ENCODE measurements at places on chromosomes 7 and 10. TPM values are rescaled to one million over a fixed set of nuclear protein-coding genes. Genes with fewer than 3 reads are reported as not detected.

DNA sequence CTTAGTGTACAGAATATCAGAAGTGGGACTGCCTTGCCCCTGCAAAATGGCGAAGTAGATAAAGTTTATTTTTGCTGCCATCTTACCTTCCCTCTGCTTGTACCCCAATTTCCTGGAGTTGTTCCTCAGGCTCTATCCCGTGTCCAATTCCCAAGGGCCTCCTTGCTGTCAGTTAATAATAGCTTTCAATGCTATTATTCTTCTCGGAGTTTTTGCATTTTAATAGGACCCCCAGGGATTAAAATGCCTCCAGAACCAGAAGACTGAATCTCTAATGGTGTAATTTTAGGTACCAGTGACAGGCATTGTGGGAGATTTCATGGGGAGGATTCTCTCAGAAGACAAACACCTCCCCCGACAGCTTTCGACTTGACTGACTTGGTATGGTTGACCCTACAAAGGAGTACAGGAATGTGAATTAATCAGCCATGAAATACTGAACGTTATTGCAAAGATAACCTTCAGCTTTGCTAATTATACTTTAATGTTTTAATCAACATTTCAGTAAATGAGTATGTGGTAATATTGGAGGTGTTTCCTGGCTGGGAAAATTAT, 75.2 kb downstream of the ZNF22 start:
- no peak for DNase-seq

ITGA8 gene
- polyA plus RNA-seq = 44.2 TPM

- DNase-seq = no peak
These were observed 287.2 kb downstream of the AUTS2 start for GRCh38 chr7:69885431-69885830.

DNA sequence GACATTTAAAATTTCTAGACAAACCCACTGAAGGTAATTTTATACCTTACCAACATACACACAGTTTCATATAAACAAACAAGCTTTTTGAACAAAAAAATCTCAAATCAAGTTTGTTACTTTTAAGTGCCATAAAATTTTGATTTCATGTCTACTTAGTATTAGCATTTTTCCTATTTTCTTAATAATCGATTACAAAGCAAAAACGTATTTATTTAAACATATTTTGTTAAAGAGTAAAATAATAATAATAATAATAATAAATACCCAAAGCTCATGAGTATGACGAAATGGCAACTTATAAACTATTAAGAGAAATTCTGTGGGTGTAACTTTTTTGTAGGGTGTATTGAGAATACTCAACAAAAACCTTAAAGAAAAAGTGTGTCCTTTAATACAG, 177.6 kb downstream of the GALNT11 start:
- DNase-seq = no peak

DNA sequence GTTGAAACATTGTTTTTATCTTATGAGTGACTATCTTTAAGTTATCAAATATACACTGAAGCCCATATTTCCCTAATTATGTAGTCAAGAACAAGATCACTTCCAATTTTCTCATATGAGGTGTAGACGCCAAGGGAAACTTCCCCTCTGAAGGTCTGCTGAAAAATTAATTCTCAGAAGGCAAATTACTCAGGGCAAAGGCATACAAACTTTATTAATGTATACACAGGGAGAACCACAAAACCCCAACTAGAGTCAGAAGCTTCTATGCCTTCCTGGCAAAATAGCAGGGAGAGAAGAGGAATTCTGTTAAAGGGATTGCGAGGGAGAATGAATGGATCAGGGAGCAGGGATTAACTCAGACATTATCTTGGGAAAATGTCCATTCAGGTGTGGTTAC, 83.4 kb downstream of the DOCK4 start:
- no peak for DNase-seq

GRCh38 chr10:4296161-4296560, 511.2 kb upstream of the KLF6 start:
- DNase-seq = no peak

FASTK gene
- 41.3 TPM for polyA plus RNA-seq

GRCh38 chr7:50864694-50865093, 82.0 kb upstream of the GRB10 start:
- no peak for DNase-seq

DNA sequence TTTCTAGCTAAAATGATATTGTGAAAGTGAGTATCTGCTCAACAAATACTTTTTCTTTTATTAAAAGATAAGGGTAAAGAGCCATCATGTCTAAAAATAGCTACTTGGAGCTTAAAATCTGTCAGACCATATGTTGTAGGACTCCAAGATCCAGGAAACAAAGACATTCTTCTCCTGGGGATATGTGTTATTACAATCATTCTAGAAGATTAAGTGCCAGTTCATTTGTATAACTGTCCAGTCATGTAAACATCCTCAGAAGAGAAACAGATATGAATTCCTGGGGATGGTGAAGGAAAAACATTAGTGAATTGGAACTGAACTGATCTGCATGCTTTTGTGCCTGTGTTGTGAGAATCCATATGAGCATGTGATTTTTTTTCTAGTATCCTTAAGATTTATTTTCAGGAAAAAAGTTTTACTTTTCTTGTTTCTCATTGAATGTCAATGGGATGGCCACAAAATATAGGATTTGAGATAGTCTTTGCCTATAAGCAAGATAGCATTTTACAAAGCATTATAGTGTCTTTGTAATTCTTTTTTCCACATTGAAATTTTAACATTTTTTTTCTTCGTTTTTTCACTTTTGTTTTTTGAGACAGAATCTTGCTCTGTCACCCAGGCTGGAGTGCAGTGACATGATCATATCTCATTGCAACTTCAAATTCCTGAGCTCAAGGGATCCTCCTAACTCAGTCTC, 14.4 kb upstream of the MTERF1 start:
- DNase-seq = no peak
